HepG2 (cell line): ENCODE measurements at places on chromosomes 2 and 18. TPM values are rescaled to one million over a fixed set of nuclear protein-coding genes. Genes with fewer than 3 reads are reported as not detected.

GRCh38 chr2:68706637-68707036 lies 28.0 kb upstream of the ARHGAP25 start:
- DNase-seq, result no peak

DNA sequence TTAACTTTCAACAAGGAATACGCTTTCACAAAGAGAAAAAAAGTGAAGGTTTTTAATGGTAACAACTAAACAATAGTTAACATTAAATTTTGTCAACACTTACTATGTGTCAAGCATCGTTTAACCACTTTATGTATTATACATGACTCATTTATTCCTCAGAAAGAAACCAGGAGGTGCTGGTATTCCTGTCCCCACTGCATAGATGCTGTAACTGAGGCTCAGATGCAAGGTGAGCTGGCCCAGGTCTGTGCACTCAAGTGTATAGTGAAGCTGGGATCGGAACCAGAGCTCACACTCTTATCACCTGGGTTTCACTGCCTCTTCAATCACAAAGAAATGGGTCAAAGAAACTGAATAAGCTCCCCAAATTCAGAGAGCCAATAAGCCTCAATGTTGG lies 16.5 kb downstream of the FBXO15 start:
- DNase-seq, result no peak

DNA sequence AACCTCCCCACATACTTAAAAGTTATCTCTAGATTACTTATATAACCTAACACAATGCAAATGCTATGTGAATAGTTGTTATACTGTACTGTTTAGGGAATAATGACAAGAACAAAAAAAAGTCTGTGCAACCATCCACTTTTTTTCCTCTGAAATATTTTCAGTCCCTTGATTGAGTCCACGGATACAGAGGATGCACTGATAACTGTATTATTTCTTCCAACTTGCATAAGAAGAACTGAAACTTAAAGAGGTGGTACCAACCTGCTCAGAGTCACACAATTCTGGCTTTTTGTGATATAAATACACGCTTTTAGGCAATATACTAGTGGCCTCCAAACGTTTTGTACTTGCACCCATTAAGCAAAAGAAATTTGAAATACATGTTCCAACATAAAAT lies 1.4 kb downstream of the SMC6 start:
- no peak for DNase-seq

GRCh38 chr18:58637197-58637596 lies 8.3 kb upstream of the ALPK2 start:
- no peak for DNase-seq

Gene POTEI
- total RNA-seq, result 0.48 and 1.5 TPM in 2 replicates

DNA sequence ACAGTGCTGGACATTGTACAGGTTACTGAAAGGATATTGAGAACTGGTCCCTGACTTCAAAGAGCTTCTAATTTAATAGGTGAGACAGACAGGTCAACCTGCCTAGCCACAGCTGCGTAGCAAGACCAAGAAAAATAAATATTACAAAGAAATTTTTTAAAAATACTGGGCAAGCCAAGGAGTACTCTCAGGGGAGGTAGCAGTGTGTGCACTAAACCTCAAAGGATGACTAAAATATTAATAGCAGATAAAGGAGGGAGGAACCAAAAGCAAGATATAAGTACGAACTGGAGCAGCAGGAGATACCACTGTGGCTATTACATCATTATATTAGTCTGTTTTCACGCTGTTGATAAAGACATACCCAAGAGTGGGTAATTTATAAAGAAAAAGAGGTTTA lies 14.9 kb downstream of the SCG2 start:
- no peak for DNase-seq

Gene PKDCC
- 28.5 and 52.6 TPM in 2 replicates for total RNA-seq

GRCh38 chr18:79117385-79117784 lies 48.2 kb downstream of the ATP9B start:
- no peak for DNase-seq

- no peak for DNase-seq
Observed at GRCh38 chr2:181656450-181657291, at the start of gene CERKL. Gene CERKL (minus strand): TSS chr2:181657105. CDS start chr2:181657006, 99 bp downstream.

- DNase-seq, result peak; percentile 42
Observed at GRCh38 chr18:61322265-61322873, 10.9 kb upstream of the CDH20 start.

Gene DHX57
- 24.2 and 33.3 TPM in 2 replicates for total RNA-seq

Gene RTP5
- not detected in 2 replicates for total RNA-seq

- no peak for DNase-seq
Observed at GRCh38 chr18:13934676-13935075, 19.3 kb upstream of the MC2R start.

Gene SOX11
- total RNA-seq, result not detected in 2 replicates

Gene STPG4
- total RNA-seq, result 0.15 TPM in 2 replicates

GRCh38 chr18:44474067-44474411 lies 206.6 kb upstream of the SETBP1 start:
- DNase-seq, result no peak

Gene TDRD15
- 0.28 and 0.29 TPM in 2 replicates for total RNA-seq

- no peak for DNase-seq
Observed at GRCh38 chr2:39260087-39260486, 16.3 kb upstream of the CDKL4 start.

- peak; percentile 81 for DNase-seq
Observed at GRCh38 chr18:58287353-58288274, 243.6 kb downstream of the NEDD4L start.

Gene HOXD12
- total RNA-seq, result not detected in 2 replicates

- peak; percentile 76 for DNase-seq
Observed at GRCh38 chr2:65918760-65919187, 486.4 kb upstream of the SPRED2 start.

DNA sequence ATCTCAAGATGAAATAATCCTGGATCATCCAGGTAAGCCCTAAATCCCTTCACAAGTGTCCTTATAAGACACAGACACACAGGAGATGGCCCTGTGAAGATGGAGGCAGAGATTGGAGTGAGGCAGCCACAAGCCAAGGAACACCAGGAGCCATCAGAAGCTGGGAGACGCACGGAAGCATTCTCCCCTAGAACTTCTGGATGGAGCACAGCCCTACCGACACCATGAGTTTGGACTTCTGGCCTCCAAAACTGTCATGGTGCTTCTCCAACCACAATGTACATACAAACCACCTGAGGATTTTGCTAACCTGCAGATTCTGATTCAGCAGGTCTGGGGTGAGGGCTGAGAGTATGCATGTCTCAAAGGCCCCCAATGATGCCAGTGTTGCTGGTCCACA lies 42.5 kb downstream of the ADD2 start:
- no peak for DNase-seq

Gene ACTG2
- 0.13 and 0.14 TPM in 2 replicates for total RNA-seq

Gene UGT1A3
- total RNA-seq, result 0.11 TPM in 1 of 2 replicates, not detected in the other

Gene SPP2
- total RNA-seq, result not detected in 2 replicates

DNA sequence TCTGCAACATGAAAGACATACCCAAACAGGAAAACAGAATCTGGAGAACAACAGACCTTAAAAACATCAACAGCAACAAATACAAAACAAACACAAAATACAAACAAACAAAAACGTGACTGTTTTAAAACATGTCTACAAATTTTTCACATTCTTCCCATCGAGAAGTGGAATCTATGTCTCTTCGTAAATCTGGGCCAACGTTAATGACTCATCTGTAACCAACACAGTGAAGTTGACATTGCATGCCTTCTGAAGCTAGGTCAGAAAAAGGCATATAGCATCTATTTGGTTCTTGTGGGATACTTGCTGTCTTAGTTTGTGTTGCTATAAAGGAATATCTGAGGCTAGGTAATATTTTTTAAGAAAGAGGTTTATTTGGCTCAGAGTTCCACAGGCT lies 269.0 kb upstream of the FBXO11 start:
- peak; percentile 26 for DNase-seq

DNA sequence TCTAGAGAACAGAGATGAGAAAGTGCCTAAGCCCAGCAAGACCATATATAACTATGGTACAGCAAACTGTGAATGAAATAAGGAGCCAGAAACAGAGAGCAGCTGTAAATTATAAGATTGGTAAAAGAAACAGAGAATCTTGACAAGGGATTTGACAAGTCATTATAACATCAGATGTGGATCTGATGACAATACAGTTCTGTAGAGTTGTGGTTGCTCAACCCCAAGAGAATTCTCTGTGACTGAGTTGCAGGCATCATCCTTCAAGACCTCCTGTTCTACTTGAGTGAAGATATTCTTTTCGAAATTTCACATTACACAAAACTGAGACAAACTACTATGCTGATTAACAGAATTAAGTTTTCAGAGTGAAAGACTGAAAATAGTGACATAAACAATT lies 343.1 kb upstream of the SLC39A10 start:
- DNase-seq, result no peak

DNA sequence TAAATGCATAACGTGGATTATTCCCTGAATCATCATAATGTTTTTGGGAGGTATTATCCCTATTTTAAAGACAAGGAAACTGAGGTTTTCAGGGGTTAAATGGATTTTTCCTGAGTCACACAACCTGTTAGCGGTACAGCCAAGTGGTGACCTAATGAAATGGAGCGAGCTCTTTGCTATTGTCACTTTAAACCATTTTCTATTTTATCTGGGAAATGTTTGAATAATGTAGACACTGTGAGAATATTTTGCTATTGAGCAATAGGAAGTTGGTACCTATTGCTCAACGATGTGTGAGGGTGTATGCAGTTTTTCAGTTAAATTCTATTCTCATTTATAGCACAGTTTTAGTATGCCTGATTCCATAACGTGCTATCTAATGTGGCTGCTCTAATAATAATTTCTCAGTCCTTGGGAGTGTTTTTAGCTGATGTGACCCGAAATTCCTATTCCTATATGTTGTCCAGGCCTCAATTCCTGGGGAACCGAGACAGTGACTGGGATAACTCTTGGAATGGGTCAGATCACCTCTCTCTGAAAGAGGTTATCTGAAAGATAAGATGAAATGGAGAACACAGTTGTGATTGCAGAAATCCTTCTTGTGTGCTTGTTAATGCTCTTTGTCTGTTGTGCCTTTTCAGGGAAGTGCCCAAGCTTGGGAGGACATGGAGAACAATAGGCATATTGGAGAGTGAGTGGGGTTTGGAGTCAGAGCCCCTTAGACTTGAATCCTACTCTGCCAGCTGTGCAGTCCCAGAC lies 38.4 kb downstream of the ABCB11 start:
- DNase-seq, result no peak

Gene ICA1L
- total RNA-seq, result 2.1 and 2.4 TPM in 2 replicates

DNA sequence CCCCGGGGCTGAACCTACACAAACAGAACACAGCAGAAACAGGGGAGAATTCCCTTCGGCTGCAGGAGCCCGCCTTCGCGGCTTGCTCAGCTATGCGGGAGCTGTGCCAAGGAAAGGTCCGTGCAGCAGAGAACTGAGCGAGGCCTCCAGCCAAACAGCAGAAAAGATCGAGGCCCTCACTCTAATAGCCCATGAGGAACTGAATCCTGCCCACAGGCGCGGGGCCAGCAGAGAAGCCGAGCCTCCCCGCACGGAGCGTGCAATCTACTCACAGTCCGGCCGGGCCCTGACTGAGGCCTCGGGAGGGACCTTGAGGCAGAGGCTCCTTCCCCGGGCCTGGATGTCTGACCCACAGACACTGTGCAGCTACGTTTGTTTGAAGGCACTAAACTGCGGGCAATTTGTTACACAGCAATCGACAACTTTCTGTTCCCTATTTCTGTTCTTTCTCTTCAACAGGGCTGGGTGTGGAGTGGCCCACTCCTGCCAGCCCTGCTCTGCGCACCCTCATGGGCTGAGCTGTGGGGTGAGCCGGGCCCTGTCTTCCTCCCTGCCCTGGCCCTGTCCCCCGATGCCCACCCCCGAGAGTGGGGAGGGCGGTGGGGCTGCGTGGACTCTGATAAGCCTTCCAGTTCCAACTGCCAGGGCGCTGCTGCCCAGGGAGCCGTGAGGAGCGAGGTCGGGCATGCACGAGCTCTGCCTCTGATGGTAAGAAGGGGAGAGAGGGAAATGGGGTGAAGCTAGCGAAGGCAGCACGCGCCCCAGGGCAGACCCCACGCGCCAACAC lies 13.7 kb downstream of the HES6 start:
- no peak for DNase-seq

- DNase-seq, result no peak
Observed at GRCh38 chr2:20428717-20429490, 18.0 kb upstream of the RHOB start.

DNA sequence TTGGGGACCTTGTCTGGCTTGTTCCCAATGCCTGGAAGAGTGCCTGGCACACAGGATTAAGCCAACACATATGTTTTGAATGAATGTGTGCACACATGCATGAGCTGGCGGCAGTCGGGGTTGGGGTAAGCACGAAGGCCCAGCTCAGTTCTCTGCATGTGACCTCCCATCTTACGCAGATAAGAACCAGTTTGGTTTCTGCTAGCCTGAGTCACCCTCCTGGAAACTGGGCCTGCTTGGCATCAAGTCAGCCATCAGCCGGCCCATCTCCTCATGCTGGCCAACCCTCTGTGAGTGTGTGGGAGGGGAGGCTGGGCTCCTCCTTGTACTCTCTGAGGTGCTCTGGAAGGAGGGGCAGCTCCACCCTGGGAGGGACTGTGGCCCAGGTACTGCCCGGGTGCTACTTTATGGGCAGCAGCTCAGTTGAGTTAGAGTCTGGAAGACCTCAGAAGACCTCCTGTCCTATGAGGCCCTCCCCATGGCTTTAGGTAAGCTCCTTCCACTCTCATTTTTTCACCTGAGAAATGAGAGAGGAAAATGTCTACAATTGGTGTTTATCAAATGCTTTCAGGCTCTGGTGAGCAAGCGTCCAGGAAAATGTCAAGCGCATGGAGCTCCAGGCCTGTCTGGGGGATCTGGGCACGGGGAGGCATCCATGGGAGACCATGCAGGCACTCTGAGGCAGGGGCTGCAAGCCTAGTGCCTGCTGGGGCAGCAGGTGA lies 9.7 kb upstream of the IL1RN start:
- no peak for DNase-seq

Gene CNGA3
- not detected in 2 replicates for total RNA-seq

DNA sequence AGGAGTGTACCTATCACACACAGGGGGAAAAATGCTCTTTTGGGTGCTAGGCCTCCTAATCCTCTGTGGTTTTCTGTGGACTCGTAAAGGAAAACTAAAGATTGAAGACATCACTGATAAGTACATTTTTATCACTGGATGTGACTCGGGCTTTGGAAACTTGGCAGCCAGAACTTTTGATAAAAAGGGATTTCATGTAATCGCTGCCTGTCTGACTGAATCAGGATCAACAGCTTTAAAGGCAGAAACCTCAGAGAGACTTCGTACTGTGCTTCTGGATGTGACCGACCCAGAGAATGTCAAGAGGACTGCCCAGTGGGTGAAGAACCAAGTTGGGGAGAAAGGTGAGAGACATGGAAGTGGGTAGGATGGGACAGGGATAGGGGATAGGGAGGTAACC lies 12.2 kb downstream of the DHRS9 start:
- DNase-seq, result no peak

DNA sequence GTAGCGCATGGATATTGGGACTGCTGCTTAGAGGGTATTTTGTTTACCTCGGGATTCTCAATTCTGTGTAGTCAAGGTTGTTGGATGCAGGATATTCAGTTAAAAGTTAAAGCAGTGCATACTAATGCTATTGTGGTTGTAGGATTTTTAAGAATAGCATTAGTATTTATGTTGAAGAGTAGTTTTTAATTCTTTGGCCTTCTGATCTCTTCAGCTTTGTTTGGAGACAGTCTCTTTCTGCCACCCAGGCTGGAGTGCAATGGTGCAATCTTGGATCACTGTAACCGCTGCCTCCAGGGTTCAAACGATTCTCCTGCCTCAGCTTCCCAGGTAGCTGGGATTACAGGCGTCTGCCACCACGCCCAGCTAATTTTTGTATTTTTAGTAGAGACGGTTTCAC lies 1.5 kb downstream of the RHBDD1 start:
- DNase-seq, result no peak

GRCh38 chr18:22650247-22650646 lies 232.5 kb upstream of the CTAGE1 start:
- DNase-seq, result no peak

Gene SLC8A1
- total RNA-seq, result not detected in 2 replicates
